ENCODE measurements at places on chromosomes 16 and 17.
A peak's percentile ranks its signal among the peaks of the same experiment; 100 is the strongest.

- peak overlapping the region; percentile 84 for H3K27ac ChIP-seq
- peaks cover 41% of the 10 kb centered on the region for H3K27me3 ChIP-seq
- H3K4me3 ChIP-seq, result no peak overlapping the region
- peak; percentile 69 for DNase-seq
- H3K4me1 ChIP-seq, result peaks cover 38% of the 10 kb centered on the region
Observed at GRCh38 chr17:21370430-21370829, 5.7 kb upstream of the KCNJ12 start.

DNA sequence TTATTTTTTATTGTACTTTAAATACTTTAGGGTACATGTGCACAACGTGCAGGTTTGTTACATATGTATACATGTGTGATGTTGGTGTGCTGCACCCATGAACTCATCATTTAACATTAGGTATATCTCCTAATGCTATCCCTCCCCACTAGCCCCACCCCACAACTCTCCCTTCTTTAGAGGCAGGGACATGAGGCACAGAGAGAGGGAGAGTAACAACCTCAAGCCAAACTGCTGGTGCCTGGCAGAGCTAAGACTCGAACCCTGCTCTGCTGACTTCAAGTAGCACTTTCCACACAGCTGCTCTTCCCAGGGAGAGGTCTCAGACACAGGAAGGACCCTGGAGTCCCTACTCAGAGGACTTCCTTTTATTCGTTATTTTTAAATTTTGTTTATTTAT is 69.4 kb downstream of the WSB1 start:
- no peaks in the 10 kb centered on the region for H3K36me3 ChIP-seq
- no peak overlapping the region for H3K4me3 ChIP-seq
- H3K27ac ChIP-seq, result no peak overlapping the region

DNA sequence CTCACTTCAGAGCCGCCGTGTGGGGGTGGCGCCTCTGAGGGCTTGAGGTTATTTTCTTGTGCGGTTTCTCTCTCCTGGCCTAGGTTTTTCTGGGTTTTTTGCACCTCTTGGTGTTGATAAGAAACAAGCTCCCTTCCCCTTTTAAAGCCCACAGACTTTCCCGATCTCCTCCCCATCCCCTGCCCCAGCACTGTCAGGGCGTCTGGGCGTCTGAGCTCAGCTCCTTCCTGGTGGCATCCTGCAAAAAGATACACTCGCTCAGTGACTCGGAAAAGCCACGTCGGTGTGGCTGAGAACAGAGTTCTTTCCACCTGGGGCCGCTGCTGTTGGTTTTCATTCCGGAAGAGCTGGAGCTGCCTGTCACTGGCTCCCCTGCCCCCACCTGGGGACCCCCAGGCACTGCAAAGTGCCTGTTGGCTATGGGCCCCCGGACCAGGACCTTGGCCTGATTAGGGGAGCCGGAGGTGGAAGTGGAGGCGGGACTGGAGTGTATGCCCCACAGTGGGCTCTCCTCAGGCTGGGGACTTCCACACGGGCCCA is 14.5 kb downstream of the BAIAP2 start:
- H3K4me1 ChIP-seq, result peaks cover 26% of the 10 kb centered on the region
- H3K4me3 ChIP-seq, result no peak overlapping the region
- H3K27me3 ChIP-seq, result no peaks in the 10 kb centered on the region
- no peak for DNase-seq

DNA sequence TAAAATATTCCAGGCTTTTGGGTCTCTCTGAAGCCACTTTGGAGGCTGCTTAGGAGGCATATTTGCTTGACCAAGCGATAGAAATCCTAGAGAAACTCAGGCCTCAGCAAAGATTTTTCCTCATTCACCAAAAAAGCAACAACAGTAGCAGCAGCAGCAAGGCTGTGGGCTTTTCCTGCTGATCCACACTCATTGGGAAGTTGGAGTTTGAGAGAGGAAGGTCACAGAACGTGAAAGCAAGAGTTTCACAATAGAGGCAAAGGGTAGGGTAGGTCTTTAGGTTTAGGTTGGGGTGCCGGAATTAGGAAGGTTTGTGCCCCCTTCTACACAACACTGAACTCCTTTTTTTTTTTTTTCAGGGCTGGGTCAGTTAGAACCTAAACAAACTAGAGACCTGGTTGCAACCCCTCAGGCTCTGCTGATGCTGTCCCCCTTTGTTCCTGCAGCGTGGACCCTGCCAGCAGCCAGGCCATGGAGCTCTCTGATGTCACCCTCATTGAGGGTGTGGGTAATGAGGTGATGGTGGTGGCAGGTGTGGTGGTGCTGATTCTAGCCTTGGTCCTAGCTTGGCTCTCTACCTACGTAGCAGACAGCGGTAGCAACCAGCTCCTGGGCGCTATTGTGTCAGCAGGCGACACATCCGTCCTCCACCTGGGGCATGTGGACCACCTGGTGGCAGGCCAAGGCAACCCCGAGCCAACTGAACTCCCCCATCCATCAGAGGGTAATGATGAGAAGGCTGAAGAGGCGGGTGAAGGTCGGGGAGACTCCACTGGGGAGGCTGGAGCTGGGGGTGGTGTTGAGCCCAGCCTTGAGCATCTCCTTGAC is 2.0 kb downstream of the TMUB2 start:
- peaks cover 21% of the 10 kb centered on the region for H3K36me3 ChIP-seq
- no peak for DNase-seq
- peaks cover 7% of the 10 kb centered on the region for H3K4me1 ChIP-seq
- no peaks in the 10 kb centered on the region for H3K27me3 ChIP-seq

GRCh38 chr17:65230040-65230439 is 92.9 kb downstream of the RGS9 start:
- peaks cover 4% of the 10 kb centered on the region for H3K4me1 ChIP-seq
- H3K36me3 ChIP-seq, result no peaks in the 10 kb centered on the region
- H3K4me3 ChIP-seq, result no peak overlapping the region
- no peaks in the 10 kb centered on the region for H3K27me3 ChIP-seq
- DNase-seq, result no peak
- no peak overlapping the region for H3K27ac ChIP-seq

DNA sequence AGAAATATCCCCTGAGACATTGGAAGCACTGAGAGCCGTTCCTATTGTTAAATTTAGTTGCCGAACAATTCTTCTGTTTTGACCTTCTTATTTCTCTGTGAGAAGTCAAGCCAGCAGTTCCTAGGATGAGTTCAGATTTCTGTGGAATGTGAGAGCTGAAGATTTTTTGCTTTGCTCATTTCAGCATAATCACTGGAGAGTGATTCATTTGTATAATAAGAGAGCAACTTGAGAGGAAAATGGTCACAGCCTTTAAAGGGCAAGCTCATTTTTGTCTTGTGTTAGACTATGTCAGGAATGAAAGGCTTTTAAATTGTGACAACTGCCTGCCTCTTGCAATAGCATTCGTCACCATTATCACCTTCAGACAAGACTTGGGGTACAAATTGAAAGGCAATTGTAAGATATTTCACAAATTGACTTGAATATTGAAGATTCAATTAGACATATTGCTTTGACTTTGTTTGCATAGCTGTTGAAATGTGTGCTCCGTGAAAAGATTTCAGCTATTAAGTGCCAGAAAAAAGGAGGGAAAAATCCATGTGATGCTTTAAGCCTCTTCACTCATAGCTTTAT is 900.0 kb upstream of the GOT2 start:
- H3K4me1 ChIP-seq, result peaks cover 7% of the 10 kb centered on the region
- H3K4me3 ChIP-seq, result no peak overlapping the region
- no peak overlapping the region for H3K27ac ChIP-seq
- H3K36me3 ChIP-seq, result no peaks in the 10 kb centered on the region

DNA sequence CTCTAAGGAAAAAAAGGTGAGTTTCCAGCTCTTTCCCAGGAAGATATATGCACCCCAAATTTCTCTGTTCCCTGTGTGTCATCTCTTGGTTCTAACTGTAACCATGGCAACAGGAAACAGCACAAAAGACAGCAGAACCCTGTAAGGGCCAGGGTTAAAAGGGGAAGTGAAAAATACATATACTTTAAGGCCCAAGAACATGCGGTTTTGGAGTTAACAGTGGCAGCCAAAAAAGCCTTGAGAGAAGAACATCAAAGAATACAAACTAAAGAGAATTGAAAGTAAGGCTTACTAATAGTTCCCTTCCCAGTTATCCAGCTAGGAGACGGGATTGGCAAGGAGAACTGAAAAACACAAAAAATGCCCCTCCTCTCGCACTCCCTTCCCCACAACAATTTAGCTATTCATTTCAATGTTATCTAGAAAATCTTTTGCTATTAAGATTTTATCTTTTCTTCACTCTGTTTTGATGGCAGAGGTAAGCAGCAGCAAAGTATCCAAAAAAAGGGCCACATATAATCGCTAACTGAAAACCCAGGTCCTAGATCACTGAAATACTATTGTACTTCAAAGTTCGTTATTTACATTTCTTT is 1.5 kb downstream of the SPOP start:
- peaks cover 10% of the 10 kb centered on the region for H3K4me1 ChIP-seq
- H3K27me3 ChIP-seq, result no peaks in the 10 kb centered on the region
- H3K36me3 ChIP-seq, result no peaks in the 10 kb centered on the region

DNA sequence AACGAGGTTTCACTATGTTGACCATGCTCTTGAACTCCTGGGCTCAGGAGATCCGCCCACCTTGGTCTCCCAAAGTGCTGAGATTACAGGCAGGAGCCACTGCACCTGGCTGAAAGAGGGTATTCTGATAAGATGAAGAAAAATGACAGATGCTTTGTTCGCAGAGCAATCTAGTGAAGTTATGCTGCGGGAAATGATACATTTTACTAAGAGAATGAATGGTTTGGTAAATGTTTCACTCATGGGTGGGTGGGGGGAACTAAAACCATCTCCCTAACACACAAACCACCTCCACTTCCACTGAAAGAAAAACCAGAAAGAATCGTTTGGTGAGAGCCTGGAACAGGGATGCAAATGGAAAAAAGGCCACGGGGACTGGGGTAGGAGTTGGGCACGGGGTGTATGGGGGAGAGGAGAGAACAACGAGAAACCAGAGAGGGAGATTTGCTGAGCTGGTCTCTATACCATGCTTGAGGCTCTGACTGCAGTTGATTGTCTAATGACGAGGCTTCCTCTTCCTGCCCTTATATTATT is 19.0 kb upstream of the XYLT2 start:
- no peaks in the 10 kb centered on the region for H3K27me3 ChIP-seq
- H3K27ac ChIP-seq, result no peak overlapping the region
- no peak for DNase-seq
- no peaks in the 10 kb centered on the region for H3K36me3 ChIP-seq
- no peak overlapping the region for H3K4me3 ChIP-seq

DNA sequence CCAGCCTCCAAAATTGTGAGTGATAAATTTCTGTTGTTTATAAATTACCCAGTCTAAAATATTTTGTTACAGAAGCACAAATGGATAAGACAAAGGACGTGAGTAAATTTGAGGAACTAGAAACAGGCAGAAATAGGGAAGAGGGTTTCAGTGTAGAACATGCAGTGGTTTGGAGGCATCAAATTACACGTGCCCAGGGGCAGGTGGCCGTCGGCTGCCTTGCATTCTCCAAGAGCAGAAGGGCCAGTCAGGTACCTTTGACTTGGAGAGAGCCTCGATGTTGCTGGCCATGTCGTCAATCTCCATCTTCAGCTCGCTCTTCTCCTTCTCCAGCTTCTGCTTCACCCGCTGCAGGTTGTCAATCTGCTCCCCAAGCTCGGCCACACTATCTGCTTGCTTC is 54.3 kb downstream of the MYH13 start:
- no peak for DNase-seq
- H3K4me1 ChIP-seq, result peaks cover 2% of the 10 kb centered on the region
- H3K27me3 ChIP-seq, result no peaks in the 10 kb centered on the region
- no peak overlapping the region for H3K27ac ChIP-seq
- no peak overlapping the region for H3K4me3 ChIP-seq
